CD4-positive, alpha-beta T cell treated with Interleukin-4 for 1 hour (primary cell): ENCODE measurements at places on chromosomes 5 and 9.

DNA sequence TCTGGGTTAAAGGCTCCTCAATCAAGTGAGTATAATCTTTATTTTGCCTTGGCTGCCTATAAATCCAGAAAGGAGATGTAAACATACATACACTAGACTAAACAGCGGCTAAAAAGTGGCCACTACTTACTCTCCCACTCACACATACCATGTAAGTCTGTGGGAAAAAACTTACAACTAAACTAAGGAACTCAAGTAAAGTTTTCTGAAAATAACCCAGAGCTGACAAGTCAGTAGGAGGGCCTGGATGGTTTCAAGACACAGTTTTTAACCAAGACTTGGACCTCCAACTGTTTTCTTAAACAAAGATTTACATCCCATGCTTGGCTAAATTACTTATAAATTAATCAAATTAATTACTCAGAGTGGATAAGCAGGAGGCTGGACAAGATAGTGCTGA, 64.5 kb downstream of the CEP120 start:
- no peak for DNase-seq

DNA sequence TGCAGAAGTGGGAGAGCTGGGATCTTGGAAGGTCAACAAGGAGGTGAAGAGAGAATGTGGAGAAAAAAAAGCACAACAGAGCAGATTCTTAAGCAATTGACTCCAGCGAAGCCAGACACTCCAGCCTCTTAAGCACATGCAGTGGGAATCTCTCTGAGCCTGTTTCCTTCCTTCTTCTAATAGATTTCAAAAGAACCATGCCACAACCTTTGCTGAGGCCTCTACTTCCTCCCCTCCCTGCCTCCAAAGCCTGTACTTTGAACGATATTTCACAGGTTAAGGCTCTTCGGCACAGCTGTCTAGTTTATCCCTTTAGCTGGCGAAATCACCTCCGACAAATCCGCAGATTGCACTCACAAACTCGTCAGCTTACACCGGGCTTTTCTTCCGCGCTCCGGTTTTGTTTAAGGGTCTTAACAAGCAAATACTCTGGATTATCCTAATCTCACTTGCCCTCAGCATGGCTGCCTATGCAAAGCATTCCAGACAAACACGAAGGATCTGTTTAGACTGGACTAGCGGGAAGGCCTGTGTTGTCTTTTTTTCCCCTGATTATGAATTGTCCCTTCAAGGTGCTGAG, 211.6 kb upstream of the PANK3 start:
- no peak for DNase-seq

DNA sequence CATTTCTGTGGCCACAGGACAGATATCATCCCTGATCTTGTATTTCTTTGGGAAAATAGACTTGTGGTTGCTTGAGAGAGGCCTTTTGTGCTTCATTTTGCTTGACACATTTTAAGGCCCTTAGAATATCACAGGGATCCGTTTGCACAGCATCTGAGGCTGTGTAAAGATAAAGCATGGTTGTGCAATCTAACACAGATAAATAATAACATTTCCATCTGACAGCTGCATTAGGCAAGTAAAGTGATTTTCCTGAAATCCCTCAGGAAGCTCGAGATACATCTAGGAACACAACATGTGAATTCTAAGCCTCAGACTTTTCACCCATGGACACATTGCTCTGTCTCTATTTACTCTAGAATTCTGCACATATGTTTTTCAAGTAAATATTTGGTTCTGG, 212.8 kb upstream of the ADAMTSL1 start:
- no peak for DNase-seq

GRCh38 chr9:19665146-19665863, 123.5 kb downstream of the SLC24A2 start:
- no peak for DNase-seq

DNA sequence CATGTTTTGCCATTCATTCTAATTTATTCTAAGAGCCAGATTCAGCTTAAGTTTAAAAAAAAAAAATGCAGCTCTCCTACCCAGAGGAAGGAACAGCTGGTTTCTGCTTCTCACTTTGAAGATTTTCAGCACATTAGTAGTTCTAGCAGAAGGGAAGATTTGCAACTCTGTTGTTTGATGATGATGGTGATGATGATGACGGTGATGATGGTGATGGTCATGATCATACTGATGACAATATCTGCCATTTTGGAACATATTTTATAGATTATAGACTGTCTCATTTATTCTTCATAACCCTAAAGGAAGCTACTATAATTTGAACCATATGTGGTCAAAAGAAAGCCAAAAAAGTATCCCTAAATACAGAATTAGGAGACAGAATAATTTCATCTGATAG, 7.9 kb upstream of the MED10 start:
- DNase-seq = no peak

DNA sequence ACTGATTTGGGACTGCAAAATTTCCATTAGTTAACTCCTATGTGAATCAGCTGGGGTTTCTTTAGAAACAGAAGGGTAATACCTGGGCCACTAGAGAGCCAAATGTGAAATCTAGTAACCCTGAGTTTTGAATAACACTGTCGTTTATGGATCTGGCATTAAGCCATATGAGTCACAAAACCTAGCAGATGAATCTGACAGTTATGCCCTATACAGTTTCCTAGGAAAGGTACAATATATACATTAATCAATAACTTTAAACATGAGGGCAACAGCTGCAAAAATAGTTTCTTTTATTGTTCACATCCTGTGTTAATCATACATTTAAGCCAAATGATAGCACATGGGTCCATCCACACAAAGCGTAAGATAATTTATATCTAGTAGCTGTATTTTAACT, 56.9 kb downstream of the PAM start:
- no peak for DNase-seq

GRCh38 chr5:119032656-119033055, 38.2 kb upstream of the DMXL1 start:
- DNase-seq = no peak

GRCh38 chr5:123125962-123126732, 37.1 kb downstream of the PRDM6 start:
- no peak for DNase-seq

DNA sequence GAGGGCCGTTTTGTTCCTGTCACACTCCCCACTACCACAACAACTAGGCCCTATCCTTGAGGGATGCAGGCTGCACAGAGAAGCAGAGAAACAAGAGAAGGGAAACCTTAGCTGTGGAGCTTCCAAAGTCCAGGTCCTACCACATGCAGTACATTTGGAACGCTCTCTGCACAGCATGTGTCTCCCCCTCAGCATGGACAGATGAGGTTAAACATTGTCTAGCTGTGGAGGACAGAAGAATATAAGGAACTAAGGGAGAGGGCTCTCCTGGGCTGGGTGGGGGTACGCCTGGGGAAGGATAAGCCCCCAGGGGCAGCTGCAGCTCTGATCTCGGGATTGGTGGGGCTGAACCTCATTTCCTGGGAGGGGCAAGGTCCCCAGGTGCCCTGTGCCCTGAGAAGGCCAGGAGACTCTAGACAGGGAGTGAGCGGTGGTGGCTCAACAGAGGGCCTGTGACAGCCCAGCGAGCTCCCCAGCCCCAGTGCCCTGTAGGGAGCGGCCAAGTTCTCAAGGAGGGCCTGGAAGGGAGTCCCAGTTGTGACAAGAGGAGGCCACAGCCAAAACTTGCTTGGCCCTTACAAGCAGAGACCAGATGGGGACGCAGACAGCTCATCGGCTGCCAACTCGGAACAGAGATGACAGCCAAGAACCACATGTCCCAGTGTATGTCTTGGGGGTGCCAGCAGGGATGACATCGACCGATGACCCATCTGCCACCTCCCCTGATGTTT, 30.1 kb downstream of the TSPAN17 start:
- no peak for DNase-seq

DNA sequence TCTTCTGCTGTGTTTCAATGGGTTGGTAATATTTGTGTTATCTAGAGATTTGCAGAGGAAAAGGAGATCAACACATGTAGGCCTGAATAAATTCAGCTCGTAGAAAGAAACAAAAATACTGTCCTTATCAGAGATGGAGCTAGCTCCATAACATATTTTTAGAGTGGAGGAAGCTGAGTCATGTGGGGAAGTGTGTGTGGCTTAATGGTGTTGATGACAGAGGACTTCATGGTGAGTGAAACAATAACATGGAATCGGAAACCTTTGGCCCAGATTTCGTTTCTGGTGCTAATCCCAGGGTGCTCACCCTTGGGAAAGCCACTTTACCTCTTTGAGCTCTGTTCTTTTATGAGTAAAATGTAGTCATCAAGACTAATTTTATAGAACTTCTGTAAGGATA, 825.0 kb downstream of the TLR4 start:
- no peak for DNase-seq

GRCh38 chr5:18378066-18378465, 743.8 kb downstream of the TAF11L14 start:
- DNase-seq = no peak

GRCh38 chr9:9352877-9353481, 1259.8 kb downstream of the PTPRD start:
- no peak for DNase-seq

DNA sequence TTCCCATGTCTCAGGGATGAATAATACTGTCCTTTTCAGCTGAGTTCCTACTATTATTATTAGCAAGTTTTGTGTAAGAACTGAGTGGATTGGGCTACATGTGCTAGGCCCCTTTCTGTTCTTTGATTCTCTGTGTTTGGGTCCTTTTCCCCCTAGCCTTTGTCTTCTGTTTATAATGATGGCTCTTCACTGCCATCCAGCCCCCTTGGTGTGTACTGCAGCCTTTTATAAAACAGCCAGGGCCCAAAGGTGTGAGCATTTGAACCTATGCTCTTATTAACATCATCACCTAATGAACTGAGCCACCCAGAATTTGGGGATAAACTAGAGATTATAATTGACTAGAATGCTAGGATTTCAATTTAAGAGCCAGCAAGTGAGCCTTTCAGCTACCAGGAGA, 52.6 kb downstream of the PLAC8L1 start:
- DNase-seq = no peak

DNA sequence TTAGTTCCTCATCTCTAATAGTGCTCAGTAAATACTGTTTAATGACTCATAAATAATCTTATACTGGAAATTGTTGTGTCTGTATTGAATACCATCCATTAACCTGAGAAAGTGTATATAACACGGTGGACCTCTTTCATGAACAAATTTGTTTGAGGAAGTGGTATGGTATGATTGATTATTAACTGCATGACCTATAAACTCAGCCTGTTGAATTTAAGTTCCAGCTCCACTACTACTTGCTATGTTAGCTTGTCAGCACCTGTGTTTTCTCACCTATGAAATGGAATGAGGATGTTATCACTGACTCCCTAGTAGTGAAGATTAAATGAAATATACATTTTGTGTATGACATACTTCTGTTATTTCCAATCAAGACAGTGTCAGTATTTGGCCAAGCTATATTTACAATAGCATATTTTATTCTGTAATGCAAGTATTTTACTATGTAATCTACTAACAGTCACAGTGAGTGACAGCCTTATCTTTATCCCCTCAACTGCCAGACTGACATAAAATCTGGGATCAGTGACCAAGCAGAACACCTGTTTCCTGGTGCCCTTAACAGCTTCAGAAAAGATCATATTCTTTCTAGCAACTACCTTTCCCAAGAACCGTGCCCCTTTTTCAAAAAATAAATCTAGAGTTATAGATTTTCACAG, 77.3 kb upstream of the ITGA1 start:
- DNase-seq = no peak

DNA sequence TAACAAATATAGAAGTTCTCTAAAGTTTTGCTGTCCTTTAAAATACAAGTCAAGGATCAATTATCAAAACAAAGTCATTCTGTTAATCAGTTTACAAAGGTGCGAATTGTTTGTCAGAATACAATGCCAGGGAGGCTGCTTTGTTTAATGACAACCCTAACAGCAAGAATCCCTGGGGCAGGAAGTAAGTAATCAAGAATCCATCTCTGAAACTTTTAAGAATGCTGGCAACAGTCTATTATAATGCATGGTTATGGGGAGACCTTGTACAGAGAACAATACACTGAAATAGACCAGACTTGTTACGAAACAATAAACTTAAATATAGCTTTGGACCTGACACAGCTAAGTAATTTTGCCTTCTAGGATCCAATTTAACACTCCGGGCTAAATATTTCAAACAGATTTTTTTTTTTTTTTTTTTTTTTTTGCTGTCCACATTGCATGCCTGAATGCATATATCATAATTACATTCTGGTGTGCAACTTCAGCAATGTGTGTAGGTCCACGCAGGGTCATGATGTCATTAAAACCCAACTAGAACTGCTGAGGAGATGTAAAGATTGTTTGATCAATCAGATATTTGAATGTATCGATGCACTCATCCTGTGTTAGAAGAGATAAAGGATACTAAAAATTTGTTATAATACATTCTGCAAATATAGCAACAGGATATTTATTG, 421.3 kb downstream of the CETN3 start:
- DNase-seq = no peak

DNA sequence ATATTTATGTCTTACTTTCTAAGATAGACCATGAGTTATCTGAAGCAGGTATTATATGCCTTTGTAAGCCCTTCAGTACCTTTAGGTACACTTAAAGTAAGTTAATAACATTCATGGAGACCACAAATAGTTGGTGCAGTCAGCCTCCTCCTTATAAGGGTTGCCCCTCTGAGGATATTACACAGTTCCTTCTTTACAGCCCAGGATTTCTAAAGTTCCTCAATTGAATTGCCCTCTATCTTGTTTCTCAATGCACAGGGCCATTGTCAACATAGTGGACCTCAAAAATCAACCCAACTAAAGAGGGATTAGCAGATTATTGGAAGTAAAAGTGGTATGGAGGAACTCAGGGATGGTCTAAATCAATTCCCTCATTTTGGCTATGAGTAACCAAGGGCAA, 50.3 kb downstream of the HMHB1 start:
- no peak for DNase-seq

DNA sequence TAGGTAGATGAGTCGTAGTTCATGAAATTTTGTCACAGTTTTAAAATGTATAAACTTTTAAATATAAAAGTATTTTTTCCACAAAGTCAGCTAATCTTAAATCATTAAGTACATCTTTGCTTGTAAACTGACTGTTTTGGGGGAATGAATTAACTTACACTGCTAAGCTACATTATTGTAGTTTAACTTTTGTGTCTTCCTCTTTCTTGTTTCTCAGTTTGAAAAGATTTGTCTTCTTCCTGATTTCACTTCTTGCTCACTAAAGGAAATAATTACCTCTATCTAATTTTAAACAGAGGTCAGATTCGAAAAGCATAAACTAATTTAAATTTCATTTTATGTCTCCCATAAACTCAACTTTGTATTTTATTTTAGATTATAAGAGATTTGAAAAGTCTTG, 5.7 kb downstream of the NIPSNAP3B start:
- DNase-seq = no peak

- no peak for DNase-seq
These were observed 266.4 kb upstream of the ZNF608 start for GRCh38 chr5:125012727-125013451.
